ENCODE measurements at places on chromosomes 7 and 10.

DNA sequence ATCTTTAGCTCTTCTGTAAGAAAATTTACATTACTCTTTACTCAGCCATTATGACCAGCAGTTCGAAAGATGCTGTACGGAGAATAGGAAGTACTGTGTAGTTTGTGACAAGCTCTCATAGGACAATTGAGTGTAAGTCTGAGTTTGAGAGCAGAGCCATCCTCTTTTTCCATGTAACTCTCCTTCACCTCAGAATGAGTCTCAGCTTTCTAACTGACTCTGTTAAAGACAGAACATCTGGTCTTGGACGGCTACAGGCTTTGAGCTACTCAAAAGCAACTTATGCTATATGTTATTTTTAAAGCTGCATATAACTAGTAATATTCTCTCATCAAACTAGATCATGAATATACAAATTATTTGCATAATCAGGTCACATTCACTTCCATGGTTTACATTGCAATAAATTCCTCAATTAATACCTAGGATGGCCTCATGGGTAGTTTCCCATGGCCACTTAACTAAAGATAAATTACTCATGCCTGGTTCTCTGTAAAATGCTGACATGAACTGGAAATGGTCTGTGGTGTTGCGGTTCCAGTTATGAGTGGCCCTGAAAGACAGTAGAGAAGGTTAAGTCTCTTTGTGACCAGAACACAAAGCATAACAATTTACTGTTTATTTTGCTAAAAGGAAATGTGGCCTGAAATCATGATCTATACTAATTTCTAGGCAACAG lies 358.7 kb downstream of the PHF14 start:
- DNase-seq = no peak

GRCh38 chr7:105087981-105088380 lies 74.0 kb downstream of the KMT2E start:
- no peak for DNase-seq

DNA sequence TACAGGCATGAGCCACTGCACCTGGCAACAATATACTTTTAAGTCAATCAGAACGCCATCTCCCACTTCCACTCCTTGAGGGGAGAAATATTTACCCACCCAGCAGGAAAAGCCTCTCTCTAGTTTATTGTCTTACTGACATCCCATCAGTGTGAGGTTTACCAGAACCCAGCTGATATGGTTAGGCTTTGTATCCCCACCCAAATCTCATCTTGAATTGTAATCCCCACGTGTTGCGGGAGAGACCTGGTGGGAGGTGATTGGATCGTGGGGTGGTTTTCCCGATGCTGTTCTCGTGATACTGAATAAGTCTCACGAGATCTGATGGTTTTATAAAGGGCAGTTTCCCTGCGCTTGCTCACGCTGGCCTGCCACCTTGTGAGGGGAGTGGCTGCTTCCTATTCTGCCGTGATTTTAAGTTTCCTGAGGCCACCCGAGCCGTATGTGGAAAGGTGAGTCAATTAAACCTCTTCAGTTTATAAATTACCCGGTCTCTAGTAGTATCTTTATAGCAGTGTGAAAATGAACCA lies 37.5 kb upstream of the TPK1 start:
- DNase-seq = no peak

- DNase-seq = no peak
Observed at GRCh38 chr7:112437072-112437471, 13.2 kb upstream of the IFRD1 start.

- peak; percentile 57 for DNase-seq
Observed at GRCh38 chr7:91267171-91267955, 3.1 kb downstream of the FZD1 start.

GRCh38 chr7:100726996-100727761 lies 6.2 kb upstream of the ZAN start:
- no peak for DNase-seq

- peak; percentile 56 for DNase-seq
Observed at GRCh38 chr7:157568770-157569584, 232.2 kb downstream of the DNAJB6 start.

DNA sequence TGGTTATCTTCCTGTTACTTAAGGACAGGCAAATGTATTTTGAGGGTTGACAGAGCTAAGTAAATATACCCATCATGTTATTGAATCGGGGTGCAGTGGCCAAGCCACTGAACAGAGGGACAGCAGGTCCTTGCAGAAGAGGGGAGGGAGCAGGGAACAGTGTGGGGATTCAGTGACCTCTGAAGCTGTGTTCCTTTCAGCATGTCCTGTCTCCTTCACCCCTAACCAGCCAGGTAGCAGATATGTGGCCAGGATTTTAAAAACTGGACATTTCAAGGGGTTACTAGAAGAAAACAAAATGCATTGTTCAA lies 12.7 kb downstream of the ANK3 start:
- DNase-seq = no peak

DNA sequence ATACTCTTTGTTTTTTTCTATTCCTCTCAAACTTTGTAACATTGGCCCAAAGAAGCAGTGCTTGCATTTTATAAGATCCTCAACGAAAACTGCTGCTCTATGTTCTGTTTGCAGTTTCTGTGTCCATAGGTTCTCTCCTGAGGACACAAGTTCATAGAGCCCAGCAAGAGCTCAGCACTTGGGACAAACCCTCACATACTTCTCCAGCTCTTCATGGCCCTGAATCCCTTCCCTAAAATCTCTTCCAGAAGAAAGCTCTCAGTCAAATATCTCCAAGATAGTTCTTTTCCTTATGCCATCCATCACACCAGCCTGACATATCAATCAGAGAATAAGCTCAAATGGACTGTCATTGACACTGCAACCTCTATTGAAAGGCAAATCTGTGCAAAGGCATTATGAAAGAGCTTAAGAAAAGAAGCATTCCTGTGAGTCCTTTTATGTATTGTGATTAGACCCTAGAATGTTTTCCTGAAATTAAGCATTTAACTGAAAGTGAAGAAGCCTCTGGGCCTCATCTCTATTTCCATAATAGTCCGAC lies 405.5 kb downstream of the ANKRD7 start:
- peak; percentile 38 for DNase-seq

DNA sequence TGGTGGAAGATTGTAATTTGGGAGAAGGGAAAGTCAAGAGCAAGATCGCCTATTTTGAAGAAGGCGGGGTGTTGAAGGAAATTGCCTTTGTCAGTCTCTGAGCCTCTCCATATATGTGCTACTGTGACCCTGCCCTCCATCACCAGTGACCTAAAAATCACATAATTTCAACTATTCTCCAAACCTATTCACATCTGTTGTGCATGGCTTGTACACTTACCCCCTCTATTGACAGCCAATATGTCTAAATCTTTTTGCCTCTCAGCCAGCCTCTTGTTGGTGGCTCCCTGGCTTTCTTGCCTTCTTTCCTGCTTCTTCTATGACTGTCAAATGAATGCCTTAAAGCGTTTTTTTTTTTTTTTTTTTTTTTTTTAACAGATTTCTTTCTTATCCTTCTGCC lies 295.6 kb downstream of the AUTS2 start:
- DNase-seq = peak; percentile 12

GRCh38 chr7:80294346-80294745 lies 159.7 kb downstream of the GNAI1 start:
- DNase-seq = no peak

DNA sequence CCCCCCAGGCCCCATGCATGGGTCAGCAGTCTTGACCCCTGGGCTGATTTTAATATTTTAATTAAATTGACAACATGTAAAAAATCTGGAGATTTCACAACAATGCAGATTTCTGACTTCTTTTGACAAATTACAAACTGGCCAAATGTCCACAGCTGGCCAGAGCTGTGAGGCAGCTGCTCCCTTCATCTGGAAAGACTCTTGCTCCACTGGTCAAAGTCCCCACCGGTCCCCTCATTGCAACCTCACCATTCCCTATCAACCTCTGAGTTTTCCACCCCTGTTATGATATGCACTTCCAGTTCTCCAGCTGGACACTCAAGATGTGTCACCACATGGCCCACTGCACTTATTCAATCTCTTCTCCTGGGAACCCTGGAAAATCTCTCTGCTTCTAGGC lies 266.2 kb downstream of the KCNMA1 start:
- DNase-seq = no peak

- no peak for DNase-seq
Observed at GRCh38 chr7:158056761-158057160, 530.9 kb downstream of the PTPRN2 start.

DNA sequence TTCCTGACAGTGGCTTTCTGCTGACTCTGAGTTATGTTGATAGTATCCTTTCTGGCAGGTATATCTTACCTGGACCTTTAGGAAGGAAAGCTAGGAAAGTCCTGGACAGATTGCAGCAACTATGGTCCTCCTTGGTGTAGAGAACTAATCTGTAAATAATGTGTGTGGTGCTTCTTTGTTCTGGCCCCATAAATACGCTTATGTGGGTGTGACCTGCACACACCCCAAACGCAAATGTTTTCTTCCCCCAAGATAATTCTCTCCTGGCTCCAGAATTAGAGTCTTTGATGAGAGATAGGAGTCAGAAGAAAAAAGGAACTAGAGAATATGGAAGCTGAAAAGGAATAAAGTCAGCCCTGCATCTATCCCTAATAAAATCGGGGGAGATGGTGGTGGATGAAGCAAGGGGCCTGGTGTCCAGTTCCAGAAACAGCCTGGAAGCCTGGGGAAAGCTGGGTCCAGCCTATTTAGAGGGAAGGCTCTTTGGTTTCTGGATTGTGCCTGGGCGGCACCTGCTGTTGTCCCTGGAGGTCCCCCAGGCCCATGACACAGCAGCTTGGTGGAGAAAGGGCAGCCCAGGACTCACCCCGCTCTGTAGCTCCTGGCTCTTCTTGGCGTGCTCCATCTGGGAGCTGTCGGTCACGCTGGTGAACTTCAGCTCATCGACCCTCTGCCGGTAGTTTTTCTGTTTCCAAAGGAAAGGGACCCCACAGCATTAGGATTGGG lies 38.2 kb downstream of the NRAP start:
- no peak for DNase-seq

- DNase-seq = peak; percentile 41
Observed at GRCh38 chr7:25215694-25216335, 12.5 kb downstream of the NPVF start.

DNA sequence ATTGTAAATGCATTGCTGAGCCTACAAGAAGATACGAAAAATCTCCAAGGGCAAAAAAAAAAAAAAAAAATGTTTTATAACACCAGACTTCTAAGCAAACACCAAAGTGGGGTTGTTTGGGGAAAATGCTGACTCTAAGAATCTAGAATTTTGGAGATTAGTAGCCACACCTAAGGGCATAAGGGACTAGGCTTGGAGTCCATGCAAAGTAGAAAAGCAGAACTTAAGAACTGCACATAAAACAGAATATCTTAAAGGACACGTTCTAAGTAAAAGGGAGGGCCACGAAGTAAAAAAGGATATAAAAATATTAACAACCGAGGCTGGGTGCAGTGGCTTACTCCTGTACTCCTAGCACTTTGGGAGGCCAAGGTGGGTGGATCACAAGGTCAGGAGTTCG lies 269.8 kb upstream of the AUTS2 start:
- no peak for DNase-seq
